ENCODE measurements at places on chromosomes 12 and 14.

- no peak for DNase-seq
Measured at GRCh38 chr12:24615967-24616411, 332.9 kb downstream of the BCAT1 start.

GRCh38 chr12:123951467-123951866 lies 21.2 kb downstream of the CCDC92 start:
- no peak for DNase-seq

DNA sequence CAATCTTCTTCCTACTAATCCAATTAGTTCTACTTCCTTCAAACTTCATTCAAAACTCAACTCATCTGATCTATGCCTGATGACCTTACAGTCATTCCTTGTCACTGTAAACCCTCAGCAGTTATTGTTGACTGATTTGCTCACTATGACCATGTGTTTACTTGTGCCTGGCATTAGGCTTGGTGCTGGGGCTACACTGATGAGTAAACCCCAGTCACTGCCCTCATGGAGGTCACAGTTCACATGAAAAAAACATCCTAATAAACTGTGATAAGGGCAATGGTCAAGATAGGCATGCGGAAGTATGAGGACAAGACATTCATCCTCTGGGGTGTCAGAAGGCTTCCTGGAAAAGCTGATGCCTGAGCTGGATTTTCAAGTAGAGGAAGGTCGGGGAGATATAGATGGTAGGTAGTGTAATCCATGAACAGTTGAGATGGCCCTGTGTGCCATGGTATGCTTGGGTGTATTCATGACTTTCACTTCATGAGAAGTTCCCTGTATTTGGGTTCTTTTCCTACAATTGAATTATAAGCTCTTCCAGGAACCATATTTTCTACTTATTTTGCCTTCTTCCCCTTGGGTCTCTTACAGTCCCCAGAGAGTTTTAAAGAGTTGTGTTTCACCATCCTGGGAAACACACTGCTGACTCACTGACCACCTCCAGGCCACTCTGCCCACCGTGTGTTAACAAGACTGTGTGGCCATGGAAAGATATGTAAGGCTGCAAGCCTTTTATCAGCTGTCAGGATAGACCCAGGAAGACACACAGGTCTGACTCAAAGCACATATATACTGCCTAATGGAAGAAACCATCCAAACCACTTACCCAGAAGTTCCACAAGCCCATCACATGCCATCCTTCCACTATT lies 38.7 kb upstream of the DUSP6 start:
- DNase-seq: no peak

GRCh38 chr12:115946867-115947695 lies 330.4 kb downstream of the MED13L start:
- DNase-seq: no peak

GRCh38 chr12:27291862-27292261 lies 40.8 kb upstream of the BMAL2 start:
- DNase-seq: no peak

DNA sequence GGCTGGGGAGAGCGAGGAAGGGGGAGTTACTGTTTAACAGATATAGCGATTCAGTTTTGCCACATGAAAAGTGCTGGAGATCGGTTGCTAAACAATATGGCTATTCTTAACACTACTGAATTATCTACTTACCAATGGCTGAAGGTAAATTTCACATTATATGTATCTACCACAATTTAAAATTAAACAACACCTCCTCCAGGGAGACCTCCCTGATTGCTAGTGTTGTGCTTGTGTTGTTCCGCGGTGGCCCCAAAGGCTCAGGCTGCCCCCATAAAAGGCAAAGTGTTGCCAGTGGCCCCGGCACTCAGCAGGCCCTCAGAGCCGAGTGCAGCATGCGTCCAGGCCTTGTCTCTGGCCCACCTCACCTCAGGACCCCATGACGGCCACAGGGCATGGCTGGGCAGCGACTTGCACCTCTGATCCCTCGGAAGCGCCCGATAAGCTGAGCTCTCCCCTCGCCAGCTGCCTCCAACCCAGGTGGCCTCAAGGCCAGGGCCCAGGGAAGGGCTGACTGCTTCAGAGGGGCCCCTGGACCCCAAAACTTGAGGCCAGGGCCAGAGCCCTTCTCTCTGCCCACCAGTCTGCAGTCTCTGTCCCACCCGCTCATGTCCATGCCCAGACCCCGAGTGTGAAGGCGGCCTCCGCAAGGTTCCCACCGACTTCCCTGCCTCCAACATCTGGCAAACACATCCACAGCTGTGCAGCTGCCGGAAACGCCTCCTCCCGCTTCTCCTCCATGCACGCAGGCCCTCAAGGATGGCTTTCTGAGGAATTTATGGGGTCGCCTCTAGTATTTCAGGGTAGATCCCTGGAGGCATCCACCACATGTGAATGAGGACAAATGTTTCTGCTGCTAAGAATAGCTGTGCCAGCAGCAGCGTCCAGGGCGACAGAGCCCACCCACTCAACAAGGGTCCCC lies 60.0 kb downstream of the NCOR2 start:
- no peak for DNase-seq

- no peak for DNase-seq
Measured at GRCh38 chr12:27566159-27566558, 42.2 kb downstream of the PPFIBP1 start.

DNA sequence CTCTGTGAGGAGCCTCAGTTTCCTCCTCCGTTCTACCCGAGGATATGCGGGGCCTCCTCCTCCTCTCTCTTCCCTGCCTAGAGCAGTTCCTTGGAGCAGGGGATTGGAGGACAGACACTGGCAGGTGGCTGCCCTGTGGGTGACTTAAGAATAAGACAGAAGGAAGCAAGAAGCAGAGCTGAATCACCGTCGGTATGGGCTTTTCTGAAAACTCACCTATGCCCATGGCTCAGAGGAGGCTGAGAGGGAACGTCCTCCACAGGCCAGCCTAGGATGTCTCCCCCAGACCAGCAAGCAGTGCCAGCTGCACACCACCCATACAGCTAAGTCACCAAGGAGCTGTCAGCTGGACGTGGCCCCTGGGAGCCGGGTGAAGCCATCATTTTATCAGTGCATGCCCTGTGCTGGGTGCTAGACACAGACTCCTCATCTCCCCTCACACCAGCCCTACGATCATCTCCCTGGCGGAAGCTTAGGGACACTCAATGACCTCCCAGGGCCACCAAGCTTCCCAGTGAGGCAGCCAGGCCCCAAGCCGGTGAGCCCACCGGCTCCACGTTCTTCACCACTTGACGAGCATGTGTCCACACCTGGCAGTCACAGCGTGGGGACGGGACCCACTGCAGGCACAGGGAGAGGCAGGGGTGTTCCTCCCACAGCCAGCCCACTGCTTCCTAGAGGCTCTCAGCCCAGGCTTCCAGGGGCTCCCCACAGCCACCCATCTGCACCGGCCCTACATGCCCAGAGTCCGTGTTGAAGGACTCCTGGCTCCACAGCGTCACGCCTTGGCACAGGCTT lies 21.4 kb downstream of the ITPK1 start:
- DNase-seq: no peak

- DNase-seq: peak; percentile 7
Measured at GRCh38 chr14:68663385-68664076, 129.3 kb downstream of the ZFP36L1 start.

- no peak for DNase-seq
Measured at GRCh38 chr12:106801830-106802533, 27.5 kb downstream of the RIC8B start.

- DNase-seq: no peak
Measured at GRCh38 chr12:113082486-113083148, 26.1 kb downstream of the DTX1 start.

- DNase-seq: no peak
Measured at GRCh38 chr12:71312768-71313403, 126.7 kb upstream of the LGR5 start.

DNA sequence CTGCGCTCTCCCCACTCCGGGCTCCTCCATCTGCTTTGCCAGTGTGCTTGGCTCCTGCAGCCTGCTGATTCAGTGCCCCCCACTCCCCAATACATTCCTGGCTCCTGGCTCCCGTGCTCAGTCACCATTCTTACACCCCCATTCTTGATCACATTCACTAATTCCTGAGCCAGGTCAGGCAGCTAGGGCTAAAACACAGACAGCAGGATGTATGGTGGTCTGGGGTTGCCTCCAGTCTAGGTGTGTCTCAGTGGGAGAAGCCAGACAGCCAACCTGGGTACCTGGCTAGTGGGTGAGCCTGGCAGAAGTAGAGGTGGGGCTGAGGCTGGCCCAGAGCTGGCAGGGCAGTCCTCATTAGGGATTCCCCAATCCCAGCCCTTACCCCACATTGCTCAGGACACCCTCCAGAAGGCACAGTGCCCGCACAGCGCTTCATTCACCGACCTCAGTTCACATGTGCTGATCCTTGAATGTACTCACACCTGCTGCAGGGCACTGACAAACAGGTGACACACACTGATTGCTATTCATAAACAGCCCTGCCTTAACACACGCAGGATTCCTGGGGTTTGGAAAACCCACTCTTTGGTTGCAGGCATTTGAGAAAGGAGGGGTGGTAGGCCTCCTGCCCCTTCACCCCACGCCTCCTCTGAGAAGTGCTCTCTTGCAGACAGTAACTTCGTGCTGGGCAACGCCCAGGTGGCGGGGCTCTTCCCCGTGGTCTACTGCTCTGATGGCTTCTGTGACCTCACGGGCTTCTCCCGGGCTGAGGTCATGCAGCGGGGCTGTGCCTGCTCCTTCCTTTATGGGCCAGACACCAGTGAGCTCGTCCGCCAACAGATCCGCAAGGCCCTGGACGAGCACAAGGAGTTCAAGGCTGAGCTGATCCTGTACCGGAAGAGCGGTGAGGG lies 1.7 kb downstream of the KCNH3 start:
- no peak for DNase-seq

Measured in stimulated activated CD8-positive, alpha-beta memory T cell treated with anti-CD3 and anti-CD28 coated beads, Interleukin-15, amount 100 ng/mL, for 4 hours (primary cell).